Heart right ventricle (tissue), 16 donors: ENCODE measurements at places on chromosomes 3 and 15. TPM values are rescaled to one million over a fixed set of nuclear protein-coding genes. Genes with fewer than 3 reads are reported as not detected.
A peak's percentile ranks its signal among the peaks of the same experiment; 100 is the strongest.

DNA sequence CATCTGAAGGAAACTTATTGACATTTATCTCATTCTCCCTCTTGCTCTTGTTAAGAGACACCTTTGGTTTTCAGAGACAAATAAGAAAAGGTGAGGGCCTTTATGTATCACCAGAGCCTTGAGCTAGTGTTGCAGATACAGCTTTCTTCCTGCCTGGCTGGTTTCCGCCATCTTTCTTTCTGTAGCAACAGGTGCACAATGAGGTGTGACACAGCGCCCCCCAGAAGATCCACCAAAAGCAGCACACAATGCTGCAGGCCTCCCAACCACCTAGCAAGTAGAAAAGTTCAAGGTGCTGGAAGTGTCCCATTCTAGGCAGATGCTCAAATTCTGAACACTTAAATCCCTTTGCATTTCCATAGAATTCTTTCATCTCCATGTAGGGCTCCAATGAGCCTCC lies 106.6 kb downstream of the FOXP1 start:
- DNase-seq = no peak
- no peaks in the 10 kb centered on the region for H3K4me1 ChIP-seq
- H3K36me3 ChIP-seq = no peaks in the 10 kb centered on the region
- H3K27me3 ChIP-seq = no peaks in the 10 kb centered on the region
- H3K4me3 ChIP-seq = no peak overlapping the region

DNA sequence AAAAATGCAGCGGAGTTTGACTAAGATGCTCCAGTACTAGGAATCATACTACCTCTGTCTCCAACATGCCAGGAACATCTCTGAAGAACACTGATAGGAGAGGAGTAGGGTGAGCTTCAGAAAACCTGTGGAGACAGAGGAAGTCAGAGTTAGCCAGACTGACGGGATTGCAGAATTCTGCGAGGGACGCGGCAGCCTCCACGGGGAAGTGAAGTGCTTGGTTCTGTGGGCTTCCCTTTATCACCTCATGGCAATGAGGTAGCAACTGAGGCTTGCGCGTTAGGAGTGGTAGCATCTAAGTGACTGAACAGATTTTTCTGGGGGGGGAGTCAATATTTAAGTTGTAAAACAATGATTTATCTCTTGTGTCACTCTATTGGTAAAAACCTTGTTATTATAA lies 226.3 kb downstream of the MCTP2 start:
- H3K4me1 ChIP-seq = no peaks in the 10 kb centered on the region
- peaks cover 6% of the 10 kb centered on the region for H3K36me3 ChIP-seq
- H3K4me3 ChIP-seq = no peak overlapping the region
- peaks cover 6% of the 10 kb centered on the region for H3K27me3 ChIP-seq
- H3K27ac ChIP-seq = no peak overlapping the region

DNA sequence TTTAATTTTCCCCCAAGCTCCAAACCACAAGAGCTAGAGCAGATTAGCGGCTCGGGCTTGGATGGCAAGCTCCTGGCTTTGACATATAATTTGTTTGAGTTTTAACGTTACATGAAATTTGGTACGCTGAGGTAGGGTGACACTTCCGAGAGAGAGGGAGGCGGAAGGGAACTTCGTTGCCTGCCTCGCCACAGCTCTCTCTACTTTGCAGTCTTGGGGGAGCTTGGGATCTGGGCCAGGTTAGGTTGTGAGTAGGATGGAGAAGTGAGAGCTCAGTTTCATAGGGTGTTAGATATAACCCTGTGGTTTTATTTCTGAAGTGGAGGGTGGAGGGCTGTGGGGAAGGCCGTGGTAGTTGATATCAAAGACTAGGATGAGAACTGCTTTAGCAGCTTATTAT lies 39.7 kb downstream of the LRTM1 start:
- H3K27ac ChIP-seq = no peak overlapping the region
- no peaks in the 10 kb centered on the region for H3K27me3 ChIP-seq
- H3K4me3 ChIP-seq = no peak overlapping the region
- no peaks in the 10 kb centered on the region for H3K36me3 ChIP-seq
- peaks cover 16% of the 10 kb centered on the region for H3K4me1 ChIP-seq
- DNase-seq = no peak

GRCh38 chr3:136954980-136955780 lies 2.6 kb upstream of the IL20RB start:
- H3K4me3 ChIP-seq = no peak overlapping the region
- DNase-seq = no peak
- H3K36me3 ChIP-seq = no peaks in the 10 kb centered on the region
- no peaks in the 10 kb centered on the region for H3K27me3 ChIP-seq
- H3K4me1 ChIP-seq = no peaks in the 10 kb centered on the region

DNA sequence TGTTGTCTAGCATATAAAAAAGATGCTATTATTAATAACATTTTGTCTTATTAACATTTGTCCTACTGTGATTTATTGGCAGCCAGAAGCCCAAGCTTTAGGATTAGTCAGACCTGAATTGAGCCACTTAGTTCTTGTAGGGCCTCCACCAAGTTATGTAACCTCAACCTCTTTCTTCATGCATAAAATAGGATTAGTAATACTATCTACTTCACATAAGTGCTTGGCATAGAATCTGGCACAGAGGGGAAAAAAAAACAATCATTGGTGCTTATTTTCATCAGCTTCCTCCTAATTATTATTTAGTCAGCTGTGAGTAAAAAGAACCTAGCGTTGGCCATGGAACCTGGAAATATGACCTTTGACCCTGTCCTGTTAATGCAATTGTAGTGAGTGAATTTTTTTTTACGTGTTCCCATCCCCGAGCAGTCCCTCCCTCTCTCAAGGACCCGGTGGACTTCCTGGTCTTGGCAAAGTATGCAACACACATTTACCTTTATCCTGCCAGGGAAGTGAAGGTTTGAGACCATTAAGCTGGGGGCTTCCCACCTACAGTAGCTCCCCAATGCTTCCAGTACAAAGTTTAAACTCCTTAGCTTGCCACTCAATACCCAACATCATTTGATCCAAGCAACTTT lies 136.8 kb downstream of the FHIT start:
- H3K4me3 ChIP-seq = no peak overlapping the region
- H3K36me3 ChIP-seq = no peaks in the 10 kb centered on the region
- H3K27me3 ChIP-seq = no peaks in the 10 kb centered on the region
- DNase-seq = no peak

- peaks cover 5% of the 10 kb centered on the region for H3K4me1 ChIP-seq
- H3K27ac ChIP-seq = peak overlapping the region; percentile 71
Measured at GRCh38 chr3:13452490-13453335, 27.4 kb upstream of the HDAC11 start.

Gene DRD3
- not detected for total RNA-seq

DNA sequence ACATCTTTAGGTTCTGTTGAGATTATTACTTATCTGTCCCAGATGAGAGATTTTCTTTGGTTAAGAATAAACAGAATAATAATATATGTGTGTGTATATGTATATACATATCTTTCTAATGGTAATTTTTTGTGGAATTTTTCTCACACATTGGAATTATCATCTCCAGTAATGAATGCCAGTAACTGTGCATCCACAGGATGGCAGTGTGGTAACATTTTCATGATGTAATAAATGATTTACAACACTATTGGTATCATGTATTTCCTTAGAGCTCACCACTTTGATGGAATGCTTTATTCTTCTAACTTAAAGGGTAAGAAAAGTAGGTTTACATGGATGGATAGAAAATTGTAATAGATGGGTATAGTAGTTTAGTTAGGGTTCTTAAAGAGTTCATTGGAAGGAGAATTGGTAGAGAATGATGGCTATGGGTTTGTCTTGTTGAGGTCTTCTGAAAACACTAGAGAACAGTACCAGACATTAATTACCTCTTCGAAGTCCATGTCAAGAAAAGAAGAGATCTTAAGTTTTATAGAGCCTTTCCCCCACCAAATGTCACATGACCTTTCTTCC lies 78.1 kb downstream of the STT3B start:
- H3K4me3 ChIP-seq = no peak overlapping the region
- no peaks in the 10 kb centered on the region for H3K36me3 ChIP-seq
